H1 (cell line): ENCODE measurements at places on chromosomes 6 and 20.

DNA sequence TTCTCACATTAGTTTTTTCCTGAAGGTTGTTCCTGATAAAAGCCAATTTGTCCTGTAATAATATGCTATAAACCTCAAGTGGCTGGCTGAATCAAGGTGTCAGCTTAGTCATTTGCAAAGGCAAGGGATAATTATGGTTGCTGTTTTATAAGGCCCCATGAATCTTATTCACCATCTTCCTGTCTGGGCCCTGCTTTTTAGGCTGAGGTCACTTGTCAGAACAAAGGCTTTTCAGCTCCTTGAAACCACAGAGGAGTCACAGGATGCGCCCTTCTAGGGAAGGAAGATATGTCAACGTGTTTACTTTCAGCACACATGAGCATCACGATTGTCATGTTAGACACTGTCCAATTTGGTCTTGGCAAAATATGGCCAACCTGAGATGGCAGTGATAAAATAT is 64.8 kb upstream of the NAA20 start:
- no peak for DNase-seq

DNA sequence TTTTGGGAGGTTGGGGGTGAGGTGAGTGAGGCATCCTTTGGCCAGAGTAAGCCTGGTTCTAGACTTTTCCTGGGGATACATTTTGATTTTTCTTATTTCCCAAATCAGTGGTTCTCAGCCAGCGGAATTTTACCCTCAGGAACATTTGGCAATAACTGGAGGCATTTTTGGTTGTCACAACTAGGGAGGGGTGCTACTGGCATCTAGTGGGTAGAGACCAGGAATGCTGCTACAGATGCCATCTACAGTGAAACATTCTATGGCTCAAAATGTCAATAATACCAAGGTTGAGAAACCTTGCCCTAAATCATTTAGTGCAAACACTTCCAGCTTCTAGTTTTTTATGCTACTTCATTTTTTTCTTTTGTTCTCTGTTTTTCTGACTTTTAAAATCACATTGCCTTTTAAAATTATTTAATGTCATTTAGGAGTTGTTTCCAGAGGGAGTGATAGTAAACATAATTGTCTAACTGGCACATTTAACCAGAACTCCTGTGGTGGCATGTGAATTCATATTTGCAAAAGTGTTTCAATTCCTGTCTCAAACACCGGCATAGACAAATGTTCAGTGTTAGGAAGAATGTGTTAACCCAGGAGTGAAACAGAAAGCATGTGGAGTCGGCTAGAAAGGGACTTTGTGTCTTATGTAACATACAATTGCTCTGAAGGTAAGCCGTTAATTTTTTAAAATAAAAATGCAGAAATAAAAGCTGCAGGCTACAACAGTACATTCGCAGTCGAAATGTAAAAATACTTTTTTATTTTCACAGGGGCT is 59.0 kb downstream of the QRSL1 start:
- DNase-seq = no peak

DNA sequence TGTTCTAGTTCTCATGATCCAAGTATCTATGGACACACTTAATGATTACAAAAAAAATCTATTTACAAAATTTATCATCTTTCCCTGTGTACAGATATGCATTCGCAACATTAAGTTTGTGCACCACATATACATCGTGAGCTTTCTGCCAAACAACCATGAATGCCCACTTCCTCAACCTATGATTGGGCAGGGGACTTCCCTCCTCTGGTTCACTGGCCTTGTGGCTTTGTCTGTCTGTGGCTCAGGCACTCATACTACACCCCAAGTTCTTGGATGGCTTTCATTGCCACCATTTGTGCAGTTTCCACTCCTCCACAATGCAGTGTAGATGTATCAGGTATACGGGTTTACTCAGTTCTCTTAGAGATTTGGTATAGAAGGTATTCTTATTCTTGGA is 74.9 kb downstream of the HS3ST5 start:
- no peak for DNase-seq

DNA sequence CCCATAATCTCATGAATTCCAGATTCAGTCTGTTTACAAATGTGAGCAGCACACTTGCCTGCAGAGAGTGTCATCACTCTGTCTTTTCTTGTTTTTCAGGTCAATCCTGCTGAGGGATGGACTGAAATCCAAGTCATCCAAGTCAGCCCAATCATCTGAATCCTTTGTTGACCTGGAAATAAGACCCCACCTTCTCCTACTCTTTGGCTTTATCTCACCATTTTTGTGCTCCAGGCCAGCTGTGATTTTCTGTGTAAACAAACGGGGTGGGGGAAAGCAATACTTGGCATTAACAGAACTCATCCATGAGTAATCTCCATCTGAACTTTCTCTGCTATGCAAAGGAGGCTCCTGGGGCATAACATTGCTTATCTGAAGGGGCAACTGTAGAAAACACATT is 16.9 kb upstream of the GSTA4 start:
- no peak for DNase-seq

- no peak for DNase-seq
Observed at GRCh38 chr6:108690326-108691049, 129.8 kb downstream of the FOXO3 start.

DNA sequence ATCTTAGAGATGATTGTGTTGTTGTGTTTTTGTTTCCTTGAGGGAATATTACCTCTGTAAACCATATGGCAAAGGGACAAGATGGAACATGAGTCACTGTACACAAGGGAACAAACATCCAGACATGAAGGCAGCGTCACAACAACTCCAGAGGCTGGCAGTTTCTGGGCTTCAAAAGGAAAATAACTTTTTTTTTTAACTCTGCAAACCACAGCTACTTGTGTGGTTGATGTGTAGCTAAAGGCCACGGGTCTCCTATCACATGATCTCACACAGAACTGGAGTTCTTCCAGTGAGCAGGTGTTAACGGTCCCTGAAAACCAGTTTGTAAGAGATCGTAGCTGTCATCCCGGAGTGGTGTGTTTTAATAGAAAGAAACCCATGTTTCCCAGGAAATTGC is 33.2 kb upstream of the HBS1L start:
- DNase-seq = no peak

- no peak for DNase-seq
Observed at GRCh38 chr6:106743612-106744011, 114.2 kb downstream of the QRSL1 start.

- no peak for DNase-seq
Observed at GRCh38 chr20:25565578-25566157, 19.7 kb downstream of the NINL start.
